ENCODE measurements at places on chromosomes 4 and X.

GRCh38 chr4:24226023-24226422 lies 336.2 kb upstream of the PPARGC1A start:
- no peak for DNase-seq

DNA sequence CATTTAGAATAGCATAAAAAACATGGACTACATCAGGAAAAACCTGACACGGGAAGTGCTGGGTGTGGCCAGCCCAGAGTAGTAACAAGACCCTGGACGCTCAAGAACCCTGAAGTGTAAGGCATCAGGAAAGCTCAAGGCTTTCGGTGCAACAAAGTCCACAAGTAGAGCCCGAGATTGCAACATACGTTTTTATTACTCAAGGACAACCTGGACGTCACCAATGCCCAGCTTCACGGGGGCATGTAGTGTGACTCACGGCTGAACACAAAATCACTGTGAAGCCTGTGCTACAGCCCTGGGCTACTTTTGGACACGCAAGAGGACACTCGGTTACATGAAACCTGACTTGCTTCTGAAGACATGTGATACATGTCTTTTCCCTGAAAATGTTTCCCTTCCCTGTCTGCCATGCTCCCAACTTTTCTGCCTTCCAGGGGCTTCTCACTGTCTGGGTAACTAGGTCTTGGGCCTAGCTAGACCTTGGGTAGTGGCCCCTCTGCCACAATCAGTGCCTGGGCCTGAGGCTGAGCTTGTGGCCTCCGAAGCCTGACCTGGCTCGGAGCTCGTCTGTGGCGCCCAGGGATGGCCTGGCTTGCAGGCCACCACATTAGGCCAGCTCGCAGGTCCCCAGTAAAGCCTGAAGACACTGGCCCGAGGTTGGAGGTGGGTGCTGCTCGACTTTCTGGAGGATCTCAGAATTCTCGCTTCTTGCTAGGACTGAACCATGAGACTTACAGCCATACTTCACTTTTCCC lies 9.2 kb downstream of the IRAK1 start:
- no peak for DNase-seq

DNA sequence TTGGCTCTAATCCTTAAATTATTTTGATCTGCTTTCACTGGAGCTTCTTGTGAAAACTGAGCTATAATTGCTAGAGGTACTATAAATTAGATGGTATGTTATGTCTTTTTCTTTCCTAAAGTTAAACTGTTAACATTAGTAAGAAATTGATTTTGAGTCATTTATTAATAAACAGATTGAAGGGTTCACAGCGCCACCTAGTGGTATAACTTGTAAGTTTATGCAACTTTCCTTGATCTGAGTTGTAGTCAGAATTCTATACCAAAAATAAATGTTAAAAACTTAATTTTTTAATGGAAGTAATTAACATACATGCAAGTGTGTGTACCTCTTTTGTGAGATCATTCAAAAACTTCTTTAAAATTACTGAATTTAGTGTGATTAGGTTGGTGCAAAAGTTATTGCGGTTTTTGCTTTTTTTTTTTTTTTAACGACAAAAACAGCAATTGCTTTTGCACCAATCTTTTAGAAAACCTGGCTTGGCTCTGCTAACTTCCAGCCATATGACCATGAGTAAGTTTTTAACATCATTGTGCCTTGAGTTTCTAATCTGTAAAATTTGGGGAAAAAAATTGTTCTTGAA lies 151.5 kb downstream of the CENPC start:
- DNase-seq: no peak

DNA sequence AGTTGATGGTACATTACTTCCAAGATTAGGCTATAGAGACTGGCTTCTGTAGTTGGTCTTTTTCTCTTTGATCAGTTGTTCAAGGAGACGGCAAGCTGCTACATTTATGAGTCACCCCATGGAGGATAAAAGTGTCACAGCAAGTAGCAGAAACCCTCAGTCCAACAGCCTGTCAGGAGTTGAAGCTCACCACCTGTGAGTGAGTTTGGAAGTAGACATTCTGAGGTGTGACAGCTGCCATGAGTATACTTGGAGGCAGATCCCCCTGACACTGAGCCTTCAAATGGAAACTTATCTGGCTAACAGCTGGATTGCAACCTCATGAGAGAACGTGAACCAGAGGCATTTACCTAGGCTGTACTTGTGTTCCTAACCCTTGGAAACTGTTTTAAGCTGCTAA lies 68.0 kb downstream of the CCNG2 start:
- DNase-seq: no peak

- no peak for DNase-seq
Observed at GRCh38 chrX:13128104-13128503, 83.7 kb upstream of the FAM9C start.

GRCh38 chr4:78938474-78938867 lies 767 bp downstream of the PAQR3 start:
- DNase-seq: no peak

- DNase-seq: no peak
Observed at GRCh38 chr4:45346816-45347435, 620.6 kb upstream of the GNPDA2 start.

DNA sequence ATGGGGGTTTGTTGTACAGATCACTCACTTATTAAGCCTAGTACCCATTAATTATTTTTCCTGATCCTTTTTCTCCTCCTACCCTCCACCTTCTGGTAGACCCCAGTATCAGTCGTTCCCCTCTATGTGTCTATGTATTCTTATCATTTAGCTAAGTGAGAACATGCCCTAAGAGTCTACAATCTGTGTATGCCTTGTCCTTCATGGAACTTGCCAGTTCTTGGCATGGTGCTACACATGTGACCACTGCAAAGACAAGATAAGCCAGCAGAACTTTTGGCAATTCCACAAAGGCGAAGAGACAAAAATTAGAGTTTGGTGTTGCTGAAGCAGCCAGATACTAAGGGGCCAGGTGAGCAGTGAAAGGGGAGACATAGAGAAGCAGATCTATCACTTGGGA lies 101.3 kb downstream of the CORIN start:
- no peak for DNase-seq

DNA sequence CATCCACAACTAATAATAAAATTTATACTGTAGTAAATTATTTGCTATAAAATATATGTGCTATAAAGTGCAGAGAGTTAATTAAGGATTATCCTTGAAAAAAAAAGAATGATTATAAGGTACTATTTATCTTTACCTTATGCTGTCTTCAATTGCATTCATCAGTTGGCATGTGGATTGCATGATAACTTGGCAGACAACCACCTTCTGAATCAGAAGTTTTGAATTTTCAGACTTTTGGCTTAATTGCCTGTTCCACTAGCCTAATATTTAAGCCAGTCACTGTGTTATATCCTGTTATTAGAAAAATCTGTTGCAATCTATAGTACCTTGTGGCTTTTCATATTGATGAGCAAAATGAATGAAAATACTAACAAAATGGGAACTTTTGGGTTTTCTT lies 1040.3 kb upstream of the PCDH10 start:
- no peak for DNase-seq

- no peak for DNase-seq
Observed at GRCh38 chrX:19599253-19599652, 83.9 kb upstream of the MAP3K15 start.

- DNase-seq: no peak
Observed at GRCh38 chr4:182716192-182716591, 201.0 kb downstream of the DCTD start.

- no peak for DNase-seq
Observed at GRCh38 chr4:184763150-184763780, 29.4 kb upstream of the CENPU start.

DNA sequence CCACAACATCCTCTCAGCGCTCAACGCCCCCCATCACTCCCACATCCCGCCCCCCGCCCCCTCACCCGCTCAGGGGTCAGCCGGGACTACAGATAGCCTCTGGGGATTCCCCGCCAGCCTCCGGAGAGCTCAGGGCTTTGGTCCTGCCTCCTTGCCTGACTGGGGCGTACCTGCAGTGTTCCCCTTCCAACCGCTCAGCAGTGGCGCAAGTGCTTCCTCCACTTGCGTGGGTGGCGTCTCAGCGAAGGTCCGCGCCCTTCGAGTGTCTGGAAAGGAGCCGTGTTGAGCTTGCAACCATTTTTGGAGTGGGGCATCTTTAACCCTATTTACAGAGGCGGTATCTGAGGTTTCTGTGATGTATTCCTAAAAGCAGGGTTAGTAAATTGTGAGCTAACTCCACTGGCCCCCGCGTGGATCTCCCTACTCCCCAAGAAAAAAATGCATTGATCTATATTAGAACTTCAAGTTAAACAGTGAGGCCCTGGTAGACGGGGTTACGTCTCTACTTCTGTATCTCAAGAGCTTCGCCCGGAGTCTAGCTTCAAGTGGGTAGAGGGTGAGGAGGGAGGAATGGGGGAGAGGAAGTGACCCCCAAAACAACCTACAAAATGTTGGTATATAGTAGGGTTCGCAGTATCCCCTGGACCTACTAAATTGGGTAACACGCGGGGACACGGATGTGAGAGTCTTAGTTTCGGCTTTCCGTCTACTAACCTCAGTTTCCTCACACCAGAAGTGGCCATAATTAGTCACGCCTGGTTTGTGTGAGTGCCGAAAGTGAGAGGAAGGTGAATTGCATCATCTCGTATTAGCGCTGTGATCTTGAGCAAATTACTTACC lies 16.1 kb downstream of the NKX3-2 start:
- DNase-seq: no peak

DNA sequence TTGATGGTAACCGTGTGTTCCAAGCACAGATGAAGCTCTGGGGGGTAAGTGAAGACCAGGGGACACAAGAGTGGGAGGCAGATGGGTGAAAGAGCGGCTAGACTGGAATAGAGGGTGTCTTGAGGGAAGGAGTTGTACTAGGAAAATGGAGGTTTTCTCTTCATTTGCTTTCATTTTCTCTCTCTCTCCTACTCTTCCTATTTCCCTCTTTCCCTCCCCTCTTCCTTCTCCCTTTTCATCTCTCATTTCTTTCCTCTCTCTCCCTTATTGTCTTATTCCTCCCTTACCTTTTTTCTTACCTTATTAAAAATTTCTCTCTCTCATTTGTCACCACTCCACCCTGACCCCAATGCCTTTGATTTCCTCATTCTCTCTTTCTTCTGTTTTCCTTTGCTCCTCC lies 3.0 kb downstream of the ITGB1BP2 start:
- DNase-seq: no peak

DNA sequence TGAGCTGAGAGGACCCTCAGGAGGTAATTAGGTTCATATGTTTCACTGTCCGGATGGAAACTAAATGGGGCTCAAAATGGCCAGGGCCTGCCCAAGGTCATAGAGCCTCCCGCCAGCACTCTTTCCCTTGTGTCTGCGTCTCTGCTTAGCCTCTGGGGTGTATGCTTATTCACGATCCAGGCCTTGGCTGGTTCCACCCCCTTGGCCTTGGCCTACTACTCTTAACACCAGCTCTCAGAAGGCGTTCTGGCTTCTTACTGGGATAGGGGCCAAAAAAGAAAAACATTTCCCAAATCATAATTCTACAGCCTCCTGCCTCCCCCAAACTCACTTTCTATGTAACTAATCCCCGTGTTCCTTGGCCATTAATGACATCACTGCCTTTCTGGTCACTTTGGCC lies 68.8 kb downstream of the RTL5 start:
- no peak for DNase-seq

- DNase-seq: no peak
Observed at GRCh38 chr4:175273995-175274753, 356.0 kb downstream of the ADAM29 start.

GRCh38 chr4:143054971-143055370 lies 129.7 kb upstream of the USP38 start:
- no peak for DNase-seq

- no peak for DNase-seq
Observed at GRCh38 chr4:140790765-140791164, 34.6 kb upstream of the TBC1D9 start.

DNA sequence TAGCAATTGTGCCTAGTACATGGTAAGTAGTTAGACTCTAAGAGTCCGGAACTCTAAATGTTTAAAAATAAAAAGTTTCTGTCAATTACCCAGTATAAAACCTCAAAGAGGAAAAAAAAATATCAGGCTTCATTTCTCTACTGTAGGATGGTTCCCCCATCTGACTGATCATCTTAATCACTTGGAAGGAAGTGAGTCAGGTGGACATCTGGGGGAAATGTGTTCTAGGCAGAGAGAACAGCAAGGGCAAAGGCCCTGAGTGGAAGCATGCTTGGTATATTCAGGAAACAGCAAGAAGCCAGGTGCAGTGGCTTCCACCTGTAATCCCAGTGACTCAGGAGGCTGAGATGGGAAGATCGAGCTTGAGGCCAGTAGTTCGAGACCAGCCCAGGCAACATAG lies 2.9 kb upstream of the EIF1AX start:
- DNase-seq: no peak

- DNase-seq: no peak
Observed at GRCh38 chrX:23819385-23820234, 36.6 kb downstream of the SAT1 start.

GRCh38 chr4:140793291-140793690 lies 37.1 kb upstream of the TBC1D9 start:
- no peak for DNase-seq

DNA sequence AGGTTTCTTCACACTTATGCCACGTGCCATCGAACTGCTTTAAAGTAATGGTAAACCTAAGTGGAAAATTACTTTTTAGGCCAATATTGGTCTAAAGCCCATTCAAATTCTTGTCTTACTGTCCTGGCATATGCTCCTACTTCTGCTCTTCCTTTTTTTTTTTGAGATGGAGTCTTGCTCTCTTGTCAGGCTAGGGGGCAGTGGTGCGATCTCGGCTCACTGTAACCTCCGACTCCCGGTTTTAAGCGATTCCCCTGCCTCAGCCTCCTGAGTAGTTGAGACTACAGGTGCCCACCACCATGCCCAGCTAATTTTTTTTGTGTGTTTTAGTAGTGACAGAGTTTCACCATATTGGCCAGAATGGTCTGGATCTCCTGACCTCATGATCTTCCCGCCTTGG lies 129.0 kb upstream of the TECRL start:
- DNase-seq: no peak

DNA sequence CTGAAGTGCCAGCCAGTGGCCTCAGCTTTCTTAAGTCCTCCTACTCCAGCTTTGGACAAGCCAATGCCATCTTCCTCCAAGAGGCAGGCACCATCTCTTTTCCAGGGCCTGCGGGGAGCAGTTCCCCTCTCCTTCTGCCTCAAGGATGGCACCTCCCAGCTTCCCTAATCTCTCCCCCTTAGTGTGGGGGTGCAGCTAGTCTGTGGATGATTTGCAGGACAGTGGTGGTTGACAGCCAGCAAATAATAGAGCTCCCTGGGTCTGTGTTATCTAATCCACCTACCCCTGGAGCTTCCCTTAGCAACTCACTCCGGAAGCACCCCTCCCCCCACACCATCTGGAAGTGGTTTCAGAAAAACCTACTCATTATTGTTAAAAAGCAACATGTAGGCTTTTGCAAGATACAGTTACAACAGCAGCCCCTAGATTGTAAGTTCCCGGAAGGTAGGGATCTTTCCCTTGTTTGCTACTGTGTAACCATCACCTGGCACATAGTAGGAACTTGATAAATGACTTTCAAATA lies 247.1 kb downstream of the BCOR start:
- no peak for DNase-seq

- no peak for DNase-seq
Observed at GRCh38 chr4:173025131-173025530, 143.5 kb upstream of the GALNT7 start.

DNA sequence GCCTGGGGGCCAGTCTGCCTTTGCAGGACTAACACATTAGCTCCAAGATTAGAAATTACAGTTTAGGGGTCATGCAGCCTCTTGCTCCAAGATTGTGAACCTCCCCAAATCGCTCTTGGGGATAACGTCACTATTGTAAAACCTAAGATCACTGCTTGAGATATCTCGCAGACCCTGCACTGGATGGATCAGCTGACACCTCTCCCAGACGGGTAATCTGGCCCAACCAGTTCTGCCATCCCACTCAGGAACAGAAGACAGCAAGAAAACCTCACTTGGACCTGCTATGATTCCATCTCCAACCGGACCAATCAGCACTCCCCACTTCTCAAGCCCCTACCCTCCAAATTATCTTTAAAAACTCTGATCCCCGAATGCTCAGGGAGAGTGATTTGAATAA lies 431.2 kb downstream of the GPM6A start:
- no peak for DNase-seq

All from type B pancreatic cell (in vitro differentiated cells).